Activated T-helper 1 cell treated with Interleukin-2 at 50 U/mL for 16 hours (primary cell): ENCODE measurements at places on chromosomes 16 and 17.

- DNase-seq = no peak
Measured at GRCh38 chr17:55458287-55458900, 36.8 kb upstream of the MMD start.

DNA sequence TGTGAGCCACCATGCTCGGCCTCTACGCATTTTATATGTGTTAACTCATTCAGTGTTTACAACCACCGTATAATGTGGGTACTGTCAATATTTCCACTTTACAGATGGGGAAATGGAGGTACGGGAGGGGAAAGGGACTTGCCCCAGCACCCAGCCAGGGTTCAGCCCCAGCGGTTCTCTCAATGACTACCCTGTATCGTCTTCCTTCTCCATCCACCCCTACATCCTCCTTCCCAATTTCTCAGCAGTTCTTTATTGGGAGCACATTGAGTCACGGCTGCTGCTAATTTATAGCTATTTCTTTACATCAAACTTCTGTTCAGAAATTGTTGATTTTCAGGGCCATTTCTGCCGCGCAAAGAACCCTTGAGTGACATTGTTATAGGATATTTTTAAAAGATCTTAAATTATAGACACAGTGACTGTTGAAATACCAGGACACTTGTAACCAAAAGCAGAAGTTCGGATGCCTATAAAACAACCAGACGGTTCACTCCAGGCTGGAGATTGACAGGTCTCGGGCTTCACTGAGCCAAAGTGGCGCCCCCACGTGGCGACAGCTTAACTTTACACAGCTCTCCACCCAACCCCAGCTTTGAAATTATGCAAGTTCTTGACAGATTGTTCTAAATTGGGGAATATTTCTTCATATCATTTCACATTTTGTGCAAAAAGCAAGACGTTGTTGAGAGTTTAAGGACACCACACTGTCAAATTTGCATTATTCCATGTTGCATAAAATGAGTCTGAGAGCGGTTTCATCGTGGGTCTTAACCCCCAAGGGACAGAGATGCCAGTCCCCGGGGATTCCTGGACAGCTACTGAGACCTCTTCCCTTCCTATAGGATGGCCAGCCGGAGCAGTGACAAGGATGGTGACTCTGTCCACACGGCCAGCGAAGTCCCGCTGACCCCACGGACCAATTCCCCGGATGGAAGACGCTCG lies 11.8 kb downstream of the SYT17 start:
- DNase-seq = no peak

DNA sequence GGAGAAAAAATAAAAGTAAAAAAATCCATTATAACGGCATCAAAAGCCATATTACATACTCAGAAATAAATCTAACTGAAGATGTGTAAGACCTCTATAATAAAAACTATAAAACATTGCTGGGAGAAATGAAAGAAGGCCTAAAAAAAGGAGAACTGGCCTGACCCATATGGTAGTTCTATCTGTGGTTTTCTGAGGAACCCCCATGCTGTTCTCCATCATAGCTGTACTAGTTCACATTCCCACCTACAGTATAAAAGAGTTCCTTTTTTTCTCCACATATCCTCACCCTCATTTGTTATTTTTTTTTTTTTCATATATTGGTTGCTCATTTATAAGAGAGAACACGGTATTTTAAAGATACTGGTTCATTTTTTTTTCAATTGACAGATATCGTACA lies 191.8 kb downstream of the STX8 start:
- DNase-seq = no peak

DNA sequence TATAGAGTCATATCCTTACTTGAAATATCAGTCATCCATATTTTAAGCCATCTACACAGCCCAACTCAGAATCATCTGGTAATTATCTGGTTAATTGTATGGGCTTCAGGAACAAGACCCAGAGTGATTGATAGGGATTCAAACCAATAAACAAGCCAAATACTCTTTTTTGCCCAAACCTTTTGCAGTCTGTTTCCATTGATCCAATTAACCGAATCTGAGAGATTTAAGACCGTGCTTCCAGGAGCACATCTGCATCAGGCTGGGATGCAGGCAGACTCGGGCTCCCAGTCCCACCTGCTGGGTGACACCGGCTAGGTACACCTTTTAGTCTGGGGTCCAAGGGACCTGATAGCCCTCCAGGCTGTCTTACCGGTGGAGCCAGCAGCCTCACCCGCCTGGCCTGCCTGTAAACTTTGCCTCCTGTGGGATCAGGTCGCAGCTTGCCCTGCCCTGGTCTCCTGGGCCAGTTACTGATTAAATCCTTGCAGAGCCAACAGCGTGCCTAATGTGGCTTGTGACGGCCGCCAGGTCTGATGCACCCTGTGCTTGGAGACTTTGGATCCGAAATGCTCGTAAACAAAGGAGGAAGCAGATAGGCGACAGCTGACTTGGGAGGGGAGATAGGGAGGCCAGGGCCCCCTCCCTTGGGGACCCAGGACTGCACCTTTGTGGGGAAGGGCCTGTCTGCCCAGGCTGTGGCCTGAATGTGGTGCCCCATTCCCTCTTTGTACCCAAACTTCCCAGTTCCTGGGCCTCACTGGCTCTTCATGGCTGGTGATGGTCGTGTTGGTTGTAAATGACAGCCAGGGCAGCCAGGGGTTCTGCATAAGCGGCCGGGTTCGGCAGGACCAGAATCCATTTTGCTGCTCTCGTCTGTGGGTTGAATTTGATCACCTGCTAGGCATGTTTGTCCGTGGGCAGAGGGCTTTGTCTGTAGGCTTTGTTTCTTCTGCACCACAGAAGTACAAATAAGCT lies 3.8 kb downstream of the CMIP start:
- no peak for DNase-seq

- DNase-seq = no peak
Measured at GRCh38 chr16:49462362-49462988, 88.9 kb downstream of the C16orf78 start.

GRCh38 chr17:54813896-54814295 lies 86.8 kb upstream of the TOM1L1 start:
- DNase-seq = no peak

- DNase-seq = no peak
Measured at GRCh38 chr17:78862073-78863023, 21.7 kb upstream of the USP36 start.

- no peak for DNase-seq
Measured at GRCh38 chr16:6148361-6148760, 1050.8 kb upstream of the EEF2KMT start.

GRCh38 chr17:48909783-48910182 lies 1.6 kb downstream of the UBE2Z start:
- DNase-seq = no peak

DNA sequence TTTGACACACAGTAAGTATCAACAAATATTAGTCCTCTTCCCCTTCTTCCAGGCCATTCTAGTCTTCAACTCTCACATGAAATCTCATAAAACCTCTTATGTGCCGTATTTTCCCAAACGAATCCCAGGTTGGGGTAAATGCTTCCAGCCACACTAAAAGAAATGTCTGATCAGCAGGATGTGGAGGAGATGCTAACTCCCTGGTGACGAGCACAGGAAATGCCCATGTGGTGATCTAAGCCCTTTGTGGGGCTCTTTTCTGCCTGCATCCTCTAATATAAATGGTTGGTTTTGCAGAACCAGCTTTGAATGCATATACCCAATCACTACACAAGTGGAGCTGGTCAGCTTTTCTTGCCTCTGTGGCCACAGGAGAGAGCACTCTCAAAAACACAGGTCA lies 498.2 kb upstream of the ERCC4 start:
- DNase-seq = no peak

- DNase-seq = no peak
Measured at GRCh38 chr17:72380120-72380519, 259.3 kb downstream of the SOX9 start.

GRCh38 chr17:31568539-31568938 lies 177.1 kb downstream of the RAB11FIP4 start:
- no peak for DNase-seq

DNA sequence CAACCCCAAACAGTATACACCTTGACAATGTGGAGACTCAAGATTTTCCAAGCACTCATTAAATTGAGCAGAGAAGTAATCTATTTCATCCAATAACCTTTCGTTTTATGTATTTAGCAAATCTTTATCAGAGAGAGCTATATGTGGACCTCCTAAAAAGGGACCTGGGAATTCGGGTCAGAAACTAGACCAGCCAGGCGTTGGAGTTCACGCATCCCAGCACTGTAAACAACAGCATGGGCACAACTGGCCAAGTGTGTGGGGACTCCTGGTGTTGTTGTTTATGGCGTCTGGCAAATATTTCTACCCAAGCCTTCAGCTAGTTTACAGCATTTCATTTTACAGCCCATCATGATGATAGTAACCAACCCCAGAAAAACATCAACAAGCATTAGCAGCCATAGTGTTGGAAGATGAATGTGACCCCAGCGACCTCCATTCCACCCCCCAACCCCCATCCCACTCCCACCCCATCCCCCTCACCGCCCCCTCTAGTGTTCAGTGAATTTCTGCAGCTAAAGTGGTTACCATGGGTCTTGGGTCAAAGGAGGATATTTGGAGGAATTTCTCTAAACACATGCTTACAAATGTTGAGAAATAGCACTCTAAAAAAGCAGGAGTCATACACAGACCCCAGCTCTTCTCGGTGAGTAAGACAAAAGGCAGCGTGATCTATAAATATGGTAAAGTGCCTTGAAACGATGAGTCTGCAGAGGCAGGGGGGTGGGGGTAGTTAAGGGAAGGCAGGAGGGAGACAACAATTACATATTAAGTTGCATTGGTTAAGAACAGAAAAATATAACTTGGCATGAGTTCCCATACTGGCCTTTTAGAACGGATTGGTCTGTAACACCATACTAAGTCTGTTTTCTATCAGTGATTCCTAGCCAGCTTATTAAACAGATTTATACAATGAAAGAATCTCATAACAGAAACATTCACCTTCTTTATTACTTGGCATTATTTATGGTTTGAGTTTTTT lies 91.4 kb upstream of the TBX2 start:
- DNase-seq = no peak

GRCh38 chr16:89729863-89730593 lies 8.7 kb downstream of the ZNF276 start:
- DNase-seq = no peak

GRCh38 chr16:22240023-22240710 lies 34.1 kb downstream of the EEF2K start:
- no peak for DNase-seq

DNA sequence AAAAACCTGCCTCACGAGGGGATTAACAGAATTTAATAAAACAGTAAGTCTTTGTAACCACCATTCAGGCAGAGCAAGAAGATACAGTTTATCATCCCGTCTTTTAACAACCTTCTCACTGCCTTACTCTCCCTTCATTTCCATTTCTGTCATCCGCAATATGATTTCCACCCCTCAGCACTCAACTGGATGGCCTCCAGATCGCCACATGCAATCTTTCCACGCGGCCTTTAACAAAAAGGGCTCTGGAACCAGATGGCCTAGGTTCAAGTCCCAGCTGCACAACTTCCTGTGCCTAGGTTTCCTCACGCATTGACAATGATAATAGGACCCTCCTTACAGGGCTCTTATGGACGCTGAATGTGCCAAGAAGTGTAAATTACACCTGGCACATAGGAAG lies 103.6 kb downstream of the GAS7 start:
- DNase-seq = no peak

GRCh38 chr17:52120465-52120864 lies 38.0 kb downstream of the CA10 start:
- no peak for DNase-seq

- DNase-seq = no peak
Measured at GRCh38 chr16:47504599-47504998, 43.5 kb downstream of the PHKB start.

DNA sequence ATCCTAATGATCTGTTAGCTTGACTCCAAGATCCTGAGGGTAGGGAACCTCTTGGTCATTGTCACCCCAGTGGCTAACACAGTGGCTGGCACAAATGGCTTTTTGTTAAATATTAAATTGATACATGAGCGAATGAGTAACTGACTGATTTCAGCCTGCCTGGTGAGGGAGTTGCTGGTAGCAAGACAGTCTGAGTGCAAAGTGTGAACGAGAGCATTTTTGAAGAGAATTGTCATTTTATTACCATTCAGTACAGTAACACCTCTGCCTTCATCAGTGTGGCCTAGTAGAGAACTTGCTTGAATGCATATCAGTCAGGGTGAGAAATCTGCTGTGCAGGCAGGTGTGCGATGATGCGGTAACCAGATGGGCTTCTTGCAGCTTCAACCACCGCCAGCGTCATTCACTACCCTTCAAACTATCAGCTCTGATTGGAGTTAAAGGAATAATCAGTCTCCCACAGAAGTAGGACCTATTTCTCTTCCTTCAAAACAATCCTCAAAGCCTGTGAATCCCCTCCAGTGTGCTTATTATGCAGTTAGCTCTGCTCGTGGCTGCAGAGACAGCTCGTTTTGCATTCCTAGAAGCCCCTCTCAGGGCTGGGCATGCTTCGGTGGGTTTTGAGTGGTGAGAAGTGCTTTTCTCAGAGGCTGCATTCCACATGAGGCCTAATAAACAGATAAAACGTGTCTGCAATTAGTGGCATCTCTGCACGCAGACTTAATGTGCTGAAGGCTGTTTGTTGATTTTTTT lies 29.0 kb downstream of the HEXIM2 start:
- no peak for DNase-seq

DNA sequence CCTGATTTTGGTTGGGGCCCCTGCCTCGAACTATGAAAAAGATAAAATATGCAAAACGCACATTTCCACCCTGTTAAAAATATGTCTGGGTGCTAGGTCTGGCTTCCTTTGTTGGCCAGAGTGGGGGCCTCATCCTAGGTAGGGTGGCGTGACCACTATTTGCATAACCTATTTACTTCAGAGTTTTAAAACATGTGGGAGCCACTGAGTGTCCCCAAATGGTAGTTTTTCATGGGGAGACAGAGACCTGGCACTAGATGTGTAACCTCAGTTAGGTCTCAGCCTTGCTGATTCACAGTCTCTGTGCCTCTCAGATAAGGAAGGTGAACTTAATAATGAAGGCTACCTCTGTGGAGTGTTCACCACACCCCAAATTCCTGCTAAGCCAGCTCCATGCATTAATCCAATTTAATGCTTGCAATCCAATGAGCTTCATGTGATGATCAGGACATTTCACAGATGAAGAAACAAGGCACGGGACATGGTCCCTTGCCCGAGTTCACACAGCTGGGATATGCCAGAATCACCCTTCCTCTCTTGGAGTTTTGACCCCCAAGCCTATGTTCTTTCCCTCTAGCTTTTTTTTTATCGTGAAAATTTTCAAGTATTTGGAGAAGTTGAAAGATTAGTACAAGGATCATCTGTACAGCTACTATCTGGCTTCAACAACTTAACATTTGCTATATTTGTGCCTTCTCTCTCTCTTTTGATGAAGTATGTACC lies 103.4 kb downstream of the IRF8 start:
- no peak for DNase-seq

GRCh38 chr17:57442401-57442823 lies 186.1 kb downstream of the MSI2 start:
- DNase-seq = no peak

DNA sequence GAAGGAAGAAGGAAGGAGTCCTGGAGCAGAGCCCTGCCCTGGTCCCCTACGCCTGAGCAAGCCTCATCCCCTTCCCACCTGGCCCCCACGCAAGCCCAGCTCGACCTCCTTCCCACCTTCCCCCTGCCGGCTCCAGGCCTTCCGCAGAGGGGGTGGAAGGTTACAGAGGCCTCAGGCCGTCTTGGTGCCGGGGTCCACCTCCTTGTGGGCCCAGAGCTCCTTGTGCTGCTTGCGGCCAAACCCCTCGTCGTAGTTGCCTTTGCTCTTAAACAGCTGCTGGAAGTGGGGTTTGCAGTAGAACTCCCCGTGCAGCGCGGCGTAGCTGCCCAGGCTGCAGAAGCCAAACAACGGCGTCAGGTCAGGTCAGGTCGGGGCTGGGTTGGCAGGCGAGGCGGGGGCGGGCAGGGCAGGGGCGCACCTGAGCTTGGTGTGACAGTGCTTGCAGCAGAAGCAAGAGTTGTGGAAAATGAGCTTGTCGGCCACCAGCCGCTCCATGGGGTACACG lies 1.5 kb downstream of the LIMD2 start:
- no peak for DNase-seq
